CD4-positive, alpha-beta T cell (primary cell): ENCODE measurements at places on chromosomes 13 and 19. TPM values are rescaled to one million over a fixed set of nuclear protein-coding genes. Genes with fewer than 3 reads are reported as not detected.

Gene TPTE2
- not detected for total RNA-seq

DNA sequence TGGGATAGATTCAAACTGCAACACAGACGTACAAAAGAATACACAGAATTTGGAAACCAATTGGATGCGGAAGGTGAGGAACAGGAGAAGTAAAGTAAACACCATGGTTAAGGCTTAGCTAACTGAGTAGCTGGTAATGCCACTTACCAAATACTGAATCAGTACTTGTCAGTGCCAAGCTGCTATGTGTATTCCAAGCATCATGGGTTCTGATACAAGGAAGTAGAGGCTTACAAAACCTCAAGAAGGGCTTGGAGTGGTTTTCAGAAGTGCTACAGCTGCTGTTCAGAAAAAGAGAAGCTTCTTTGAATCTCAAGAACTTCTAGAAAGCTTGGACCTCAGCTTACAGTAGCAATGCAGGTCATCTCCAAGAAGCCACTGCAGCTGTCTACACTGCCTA is 35.9 kb upstream of the DCT start:
- peaks cover 2% of the 10 kb centered on the region for H3K27me3 ChIP-seq
- no peak overlapping the region for H3K27ac ChIP-seq
- H3K36me3 ChIP-seq = no peaks in the 10 kb centered on the region
- no peak overlapping the region for H3K4me3 ChIP-seq
- DNase-seq = no peak

DNA sequence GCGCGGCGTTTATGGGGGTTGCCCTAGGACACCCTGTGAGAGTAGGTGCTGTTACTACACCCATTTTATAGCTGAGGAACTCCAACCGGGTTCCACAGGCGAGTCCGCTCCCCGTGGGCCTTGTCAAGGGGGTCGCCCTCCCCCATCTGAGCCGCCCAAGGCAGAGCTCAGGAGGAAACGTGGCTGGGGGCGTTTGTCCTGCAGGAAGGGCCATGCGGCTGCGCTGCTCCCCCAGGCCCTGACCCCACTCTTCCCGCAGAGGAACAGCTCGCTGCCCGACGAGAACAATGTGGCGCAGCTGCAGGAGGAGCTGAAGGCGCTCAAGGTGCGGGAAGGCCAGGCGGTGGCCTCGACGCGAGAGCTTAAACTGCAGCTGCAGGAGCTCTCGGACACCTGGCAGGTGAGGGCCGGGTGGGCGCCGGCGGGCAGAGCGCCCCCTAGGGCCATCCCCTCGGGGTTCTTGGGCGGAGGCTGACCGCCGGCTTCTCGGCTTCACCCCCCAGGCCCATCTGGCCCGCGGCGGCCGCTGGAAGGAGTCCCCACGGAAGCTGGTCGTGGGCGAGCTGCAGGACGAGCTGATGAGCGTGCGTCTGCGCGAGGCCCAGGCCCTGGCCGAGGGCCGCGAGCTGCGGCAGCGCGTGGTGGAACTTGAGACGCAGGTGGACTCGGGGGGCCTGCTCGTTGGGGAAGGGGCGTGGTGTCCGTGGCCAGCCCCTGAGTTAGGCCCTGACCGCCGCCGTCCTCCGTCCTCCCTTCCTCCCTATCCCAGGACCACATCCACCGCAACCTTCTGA is 12.4 kb downstream of the PRR36 start:
- H3K36me3 ChIP-seq = no peaks in the 10 kb centered on the region
- peaks cover 44% of the 10 kb centered on the region for H3K4me1 ChIP-seq
- peak overlapping the region; percentile 50 for H3K4me3 ChIP-seq
- peaks cover 25% of the 10 kb centered on the region for H3K27me3 ChIP-seq
- no peak for DNase-seq

DNA sequence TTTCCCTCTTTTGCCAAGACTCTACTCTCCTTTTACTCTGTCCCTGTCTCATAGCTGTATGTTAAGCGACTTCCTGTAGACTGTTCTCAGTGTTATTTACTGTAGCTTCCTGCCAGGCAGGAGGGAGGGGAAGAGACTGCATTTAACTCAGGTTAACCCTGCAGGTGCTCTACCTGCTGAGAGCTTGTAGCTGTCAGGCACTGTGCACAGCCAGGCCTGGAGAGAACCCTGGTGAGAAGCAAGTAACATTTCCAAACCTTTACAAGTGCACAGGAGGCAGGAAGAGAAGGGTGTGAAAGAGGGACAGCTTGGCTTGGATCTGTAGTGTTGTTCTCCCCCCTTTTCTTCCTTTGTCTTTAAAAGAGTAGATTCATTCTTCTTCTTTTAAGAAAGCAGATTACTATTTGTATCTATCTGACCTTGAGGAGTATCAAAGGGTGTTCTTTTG is 167.1 kb downstream of the LMO7 start:
- H3K4me3 ChIP-seq = no peak overlapping the region
- H3K4me1 ChIP-seq = peaks cover 9% of the 10 kb centered on the region
- H3K27ac ChIP-seq = peak overlapping the region; percentile 5
- H3K27me3 ChIP-seq = no peaks in the 10 kb centered on the region

- H3K27ac ChIP-seq = peak overlapping the region; percentile 57
- peak overlapping the region; percentile 48 for H3K4me3 ChIP-seq
- peaks cover 14% of the 10 kb centered on the region for H3K4me1 ChIP-seq
- H3K36me3 ChIP-seq = no peaks in the 10 kb centered on the region
- DNase-seq = peak; percentile 94
Measured at GRCh38 chr19:38769635-38770211, 3.6 kb downstream of the LGALS7 start.

- H3K27ac ChIP-seq = no peak overlapping the region
- no peak for DNase-seq
- H3K36me3 ChIP-seq = peaks cover 8% of the 10 kb centered on the region
- no peaks in the 10 kb centered on the region for H3K4me1 ChIP-seq
- no peak overlapping the region for H3K4me3 ChIP-seq
Measured at GRCh38 chr19:11861301-11861700, 12.8 kb downstream of the ZNF439 start.

DNA sequence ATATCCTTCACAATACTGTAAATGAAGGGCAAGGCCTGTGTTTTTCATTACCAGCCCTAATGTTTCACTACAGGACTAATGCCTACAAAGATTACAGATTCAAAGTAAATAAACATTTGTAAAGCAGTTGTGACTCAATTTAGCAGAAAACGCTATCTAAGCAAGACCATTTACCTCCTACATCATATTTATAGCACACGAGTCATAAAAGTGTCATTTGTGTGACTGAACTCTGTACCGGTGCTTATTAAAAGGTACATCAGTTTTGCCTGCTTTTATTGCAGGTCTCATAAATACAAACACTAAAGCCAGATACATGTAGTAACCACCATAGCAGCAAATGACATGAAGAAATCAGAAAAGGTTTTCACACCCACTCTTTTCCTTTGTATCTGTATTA is 61.5 kb upstream of the SLC15A1 start:
- H3K27ac ChIP-seq = no peak overlapping the region
- DNase-seq = no peak
- peaks cover 42% of the 10 kb centered on the region for H3K36me3 ChIP-seq
- H3K27me3 ChIP-seq = no peaks in the 10 kb centered on the region

DNA sequence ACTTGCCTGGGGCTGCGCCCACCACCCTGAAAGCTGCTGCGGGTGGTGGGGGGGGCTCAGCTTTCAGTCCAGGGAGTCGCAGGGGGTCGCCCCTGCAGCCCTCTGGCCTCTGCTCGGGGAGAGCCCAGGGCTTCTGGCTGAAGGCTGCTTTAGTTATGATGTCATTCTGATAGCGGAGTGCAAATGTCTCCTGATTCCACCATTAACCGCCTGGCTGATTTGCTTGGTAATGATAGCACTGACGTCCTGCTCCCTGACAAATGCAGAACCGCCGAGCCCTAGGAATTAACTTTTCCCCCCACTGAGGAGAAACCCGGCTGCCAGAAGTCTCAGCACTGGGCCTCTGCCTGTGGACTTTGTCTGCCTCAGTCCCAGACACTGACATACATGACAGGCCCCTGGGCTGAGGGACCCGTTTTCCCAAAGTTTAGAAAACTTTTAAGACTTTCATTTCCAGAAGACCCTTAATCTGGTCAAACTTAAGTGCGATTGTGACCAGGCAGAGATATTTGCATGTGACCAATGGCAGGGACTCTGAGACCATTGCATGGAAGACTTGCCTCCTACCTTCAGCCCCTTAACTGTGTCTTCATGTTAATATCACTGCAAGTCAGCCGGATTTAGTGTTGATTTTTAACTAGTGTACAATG is 142.5 kb upstream of the ZNF536 start:
- H3K27ac ChIP-seq = no peak overlapping the region
- H3K36me3 ChIP-seq = no peaks in the 10 kb centered on the region
- no peak overlapping the region for H3K4me3 ChIP-seq
- peaks cover 16% of the 10 kb centered on the region for H3K4me1 ChIP-seq
- H3K27me3 ChIP-seq = peaks cover 61% of the 10 kb centered on the region
- no peak for DNase-seq
